Fibroblast of the aortic adventitia (primary cell): ENCODE measurements at places on chromosomes 6 and 20.
A peak's percentile ranks its signal among the peaks of the same experiment; 100 is the strongest.

- peak; percentile 35 for DNase-seq
Observed at GRCh38 chr20:48880981-48881657, 40.4 kb upstream of the ARFGEF2 start.

DNA sequence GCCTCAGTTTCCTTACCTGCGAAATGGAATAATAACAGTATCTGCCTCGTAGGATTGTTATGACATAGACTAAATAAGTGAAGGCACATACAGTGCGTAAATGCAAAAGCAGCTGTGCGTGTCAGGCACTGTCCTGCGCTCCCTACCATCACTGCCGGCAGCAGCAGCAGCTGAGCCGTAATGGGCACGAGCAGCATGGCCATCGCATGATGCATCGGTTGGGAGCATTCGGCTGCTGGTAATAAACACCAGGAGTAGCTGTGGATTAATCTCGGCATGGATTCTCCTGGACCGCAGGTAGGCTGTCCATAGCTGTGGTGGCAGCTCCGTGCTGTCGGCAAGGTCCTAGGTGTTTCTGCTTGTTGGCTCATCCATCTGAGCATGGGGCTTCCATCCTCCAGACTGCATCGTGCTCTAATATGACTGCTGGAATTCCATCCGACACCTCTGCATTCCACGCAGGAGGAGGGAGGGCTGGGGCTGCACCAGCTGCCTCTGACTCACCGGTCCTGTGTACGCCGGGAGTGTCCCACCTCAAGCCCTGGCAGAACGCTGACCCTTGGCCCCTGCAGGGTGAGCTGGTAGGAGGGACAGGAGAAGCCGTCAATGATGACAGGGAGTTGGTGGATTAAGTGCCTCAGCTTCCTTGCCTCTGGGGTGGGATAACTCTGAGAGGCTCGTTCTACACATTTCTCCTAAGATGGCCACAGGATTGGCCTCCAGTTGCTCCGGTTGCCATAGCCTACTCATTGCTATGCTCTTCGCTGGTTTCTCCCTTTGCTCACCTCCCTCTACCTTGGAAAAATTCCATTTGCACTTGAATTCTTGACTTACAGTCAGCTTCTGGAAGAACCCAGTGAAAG is 100.9 kb upstream of the PMEPA1 start:
- DNase-seq: no peak

GRCh38 chr6:73471686-73472290 is 10.3 kb downstream of the MTO1 start:
- no peak for DNase-seq

DNA sequence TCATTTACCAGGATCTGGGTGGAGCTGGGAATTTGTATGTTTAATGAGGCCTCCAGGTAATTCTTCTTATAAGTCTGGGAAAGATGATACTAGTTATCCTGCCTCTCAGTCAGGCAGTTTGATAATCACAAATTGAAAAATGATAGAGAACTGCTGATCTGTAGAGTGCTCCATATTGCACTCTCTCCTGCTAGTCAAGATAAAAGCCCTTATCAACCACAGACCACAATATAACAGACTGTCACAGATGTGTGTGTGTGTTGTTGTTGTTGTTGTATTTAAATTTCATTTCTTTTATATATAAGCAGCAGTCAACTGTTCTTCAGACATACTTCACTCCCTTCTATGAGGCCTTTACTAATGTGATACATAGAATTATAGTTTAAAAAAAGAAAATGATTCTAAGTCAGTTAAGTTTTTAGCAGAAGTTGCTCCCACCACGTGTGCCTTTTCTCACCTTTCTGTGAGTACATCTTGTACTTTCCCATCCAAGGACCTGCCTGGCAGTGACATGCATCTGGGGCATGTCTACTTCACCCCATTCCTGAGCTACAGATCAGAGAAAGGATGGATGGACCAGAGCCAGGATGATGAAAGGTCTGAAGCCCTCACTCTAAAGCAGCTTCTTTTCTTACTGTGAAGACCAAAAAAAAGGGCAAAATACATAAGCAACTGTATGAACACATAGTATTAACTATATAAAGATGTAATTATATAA is 29.8 kb downstream of the TENT5A start:
- DNase-seq: no peak

- DNase-seq: peak; percentile 52
Observed at GRCh38 chr6:11754625-11755271, 23.9 kb downstream of the ADTRP start.

DNA sequence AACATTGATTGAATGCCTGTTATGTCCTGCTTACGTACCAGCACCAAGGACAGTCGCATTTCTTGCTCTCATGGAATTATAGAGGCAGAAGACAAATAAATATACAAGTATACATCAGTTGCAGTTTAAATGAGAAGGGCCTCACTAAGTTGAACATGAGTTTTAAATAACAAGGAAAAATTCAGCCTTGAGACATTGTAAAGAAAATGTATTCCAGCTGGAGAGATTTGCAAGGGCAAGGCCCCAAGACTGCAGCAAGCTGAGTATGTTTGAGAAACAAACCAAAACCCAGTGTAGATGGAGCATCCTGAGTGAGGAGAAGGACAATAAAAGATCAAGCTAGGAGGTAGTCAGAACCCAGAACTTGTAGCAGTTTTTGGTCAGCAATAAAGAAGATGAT is 123.2 kb upstream of the BMP5 start:
- DNase-seq: no peak

DNA sequence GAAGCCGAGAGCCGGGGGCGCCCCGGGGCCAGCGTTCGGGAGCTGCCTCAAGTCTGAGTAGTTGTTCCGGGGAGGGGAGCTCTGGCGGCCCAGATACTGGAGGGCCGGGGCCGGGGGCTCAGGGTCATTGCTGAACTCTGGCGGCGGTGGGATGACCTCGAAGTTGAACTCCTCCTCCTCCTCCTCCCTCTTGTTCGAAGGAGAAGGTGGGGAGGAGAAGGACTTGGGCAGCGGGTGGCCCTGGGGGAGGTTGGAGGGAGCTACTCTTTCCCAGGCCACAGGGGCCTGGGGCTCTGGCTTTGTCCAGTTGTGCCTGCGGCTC is 37.7 kb downstream of the C6orf132 start:
- DNase-seq: no peak

- no peak for DNase-seq
Observed at GRCh38 chr6:83770910-83771309, 62.0 kb upstream of the SNAP91 start.

GRCh38 chr6:35164277-35164676 is 23.1 kb upstream of the TCP11 start:
- no peak for DNase-seq

- DNase-seq: peak; percentile 29
Observed at GRCh38 chr20:37511610-37512275, 9.3 kb upstream of the NNAT start.

GRCh38 chr20:43043887-43044286 is 145.8 kb downstream of the PTPRT start:
- no peak for DNase-seq

GRCh38 chr20:25741088-25741487 is 44.4 kb upstream of the ZNF337 start:
- no peak for DNase-seq

DNA sequence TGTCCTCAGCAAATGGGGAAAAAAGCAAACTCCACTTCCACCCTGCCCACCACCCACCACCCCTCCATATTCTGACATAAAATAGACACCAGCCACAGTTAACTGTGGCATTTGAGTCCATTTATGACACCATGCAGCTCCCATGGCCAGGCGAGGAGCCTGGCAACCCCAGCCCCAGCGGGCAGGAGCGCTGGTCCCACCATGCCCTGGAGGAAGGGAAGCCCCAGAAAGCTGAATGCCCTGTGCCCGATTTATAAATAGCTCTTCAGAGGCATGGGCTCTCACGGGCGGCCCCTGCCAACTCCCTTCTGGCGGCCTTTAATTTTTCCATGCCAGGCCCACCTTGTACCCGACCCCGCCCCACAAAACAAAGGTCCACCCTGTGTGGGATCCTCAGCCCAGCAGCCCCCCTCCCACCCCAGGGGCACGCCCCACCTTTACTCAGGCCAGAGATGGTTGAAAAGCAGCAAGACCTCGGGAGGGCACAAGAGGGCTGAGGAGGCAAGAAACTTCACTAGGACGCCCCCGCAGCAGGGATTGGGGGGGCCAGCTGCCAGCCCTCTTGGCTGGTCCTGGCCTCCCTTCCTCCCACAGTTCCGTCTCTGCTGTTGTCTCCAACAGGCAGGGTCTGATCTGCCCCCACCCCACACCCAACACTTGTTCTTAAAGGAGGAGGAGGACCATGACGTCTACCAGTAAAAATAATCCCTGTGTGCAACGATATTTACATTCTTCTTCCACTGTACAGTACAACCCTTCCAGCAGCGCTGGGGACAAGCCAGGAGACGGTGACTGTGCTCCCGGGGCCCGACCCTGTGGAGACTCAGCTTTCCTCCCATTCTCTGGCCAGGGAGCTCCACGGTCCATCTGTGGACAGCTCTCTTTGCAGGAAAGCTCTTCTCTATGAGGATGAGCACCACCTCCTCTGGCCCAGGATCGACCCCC is 115.6 kb upstream of the CDYL start:
- no peak for DNase-seq

- no peak for DNase-seq
Observed at GRCh38 chr20:20709887-20710286, 2.6 kb downstream of the RALGAPA2 start.

DNA sequence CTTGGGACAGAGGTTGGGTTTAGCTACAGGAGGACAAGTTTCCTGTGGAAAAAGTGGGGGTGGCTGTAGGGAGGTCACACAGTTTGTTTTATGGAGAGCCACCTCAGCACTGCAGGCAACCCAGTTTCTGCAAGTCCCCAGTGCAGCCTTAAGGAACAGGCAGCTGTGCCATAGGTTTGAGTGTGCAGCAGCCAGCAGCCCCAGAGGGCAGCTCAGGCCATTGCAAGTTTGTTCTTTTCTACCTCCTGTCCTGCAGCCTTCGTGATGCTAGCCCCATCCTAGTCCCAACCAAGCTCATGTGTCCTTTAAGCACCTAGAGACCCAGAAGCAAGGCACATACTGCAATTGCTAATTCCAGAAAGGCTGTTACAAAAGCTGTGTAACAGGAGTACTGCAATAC is 58.8 kb downstream of the ZBTB9 start:
- DNase-seq: no peak

GRCh38 chr6:99219788-99220187 is 129.7 kb downstream of the FAXC start:
- no peak for DNase-seq

DNA sequence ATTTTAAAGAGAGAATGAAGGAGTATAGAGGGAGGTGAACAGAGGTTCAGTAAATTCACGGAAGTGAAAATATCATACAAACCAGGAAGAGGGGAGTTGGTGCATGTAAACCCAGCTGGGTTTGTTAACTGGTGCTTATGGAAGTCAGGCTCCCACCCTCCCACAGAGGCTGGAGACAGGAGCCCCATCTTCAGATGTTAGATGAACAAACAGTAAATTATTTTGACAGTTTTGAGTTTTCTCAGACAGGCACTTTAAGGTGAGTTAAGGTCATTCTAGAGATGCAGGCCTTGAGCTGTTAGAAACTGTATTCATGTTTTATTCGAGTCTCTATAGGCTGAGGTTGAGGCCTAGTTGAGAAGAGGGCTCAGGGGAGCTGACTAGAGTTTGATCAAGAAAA is 41.8 kb upstream of the FUCA2 start:
- no peak for DNase-seq

DNA sequence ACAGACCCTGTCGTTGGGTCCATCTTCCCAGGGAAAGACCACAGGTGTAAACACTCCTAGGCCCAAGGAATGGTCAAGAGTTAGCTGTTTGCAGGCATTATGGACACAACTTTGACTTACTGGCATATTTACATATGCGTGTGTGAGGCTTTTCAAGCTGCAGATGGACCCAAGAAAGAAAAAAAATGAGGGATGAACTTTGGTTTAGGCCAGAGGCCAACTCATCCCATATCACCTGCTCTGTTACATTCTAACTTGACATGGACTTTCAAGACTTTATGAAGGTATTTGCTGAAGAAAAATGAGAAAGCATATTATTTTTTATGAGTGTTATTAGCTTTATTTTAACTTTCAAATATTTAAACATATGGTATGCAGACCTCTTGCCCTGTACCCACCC is 6.9 kb downstream of the COL19A1 start:
- no peak for DNase-seq

GRCh38 chr6:48141975-48142374 is 31.0 kb upstream of the PTCHD4 start:
- DNase-seq: no peak

DNA sequence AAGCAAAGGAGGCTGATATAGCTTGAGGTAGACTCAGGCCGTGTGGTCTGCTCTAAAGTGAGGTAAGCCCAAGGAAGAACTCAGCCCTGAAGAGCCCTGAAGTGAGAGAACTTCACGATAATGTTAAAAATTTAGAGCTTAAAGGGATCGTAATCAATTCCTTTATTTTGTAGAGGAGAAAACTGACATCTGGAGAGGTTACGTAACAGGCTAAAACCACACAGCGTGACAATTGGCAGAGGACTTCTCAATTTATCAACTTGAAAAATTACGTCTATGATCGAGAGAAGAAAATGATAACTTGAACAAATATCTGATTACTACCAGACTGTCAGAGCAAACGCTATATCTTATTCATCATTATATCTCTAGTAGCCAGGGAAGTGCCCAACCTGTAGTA is 121.8 kb upstream of the FOXO3 start:
- peak; percentile 52 for DNase-seq

GRCh38 chr6:168826726-168827585 is 386.0 kb downstream of the SMOC2 start:
- DNase-seq: peak; percentile 38

DNA sequence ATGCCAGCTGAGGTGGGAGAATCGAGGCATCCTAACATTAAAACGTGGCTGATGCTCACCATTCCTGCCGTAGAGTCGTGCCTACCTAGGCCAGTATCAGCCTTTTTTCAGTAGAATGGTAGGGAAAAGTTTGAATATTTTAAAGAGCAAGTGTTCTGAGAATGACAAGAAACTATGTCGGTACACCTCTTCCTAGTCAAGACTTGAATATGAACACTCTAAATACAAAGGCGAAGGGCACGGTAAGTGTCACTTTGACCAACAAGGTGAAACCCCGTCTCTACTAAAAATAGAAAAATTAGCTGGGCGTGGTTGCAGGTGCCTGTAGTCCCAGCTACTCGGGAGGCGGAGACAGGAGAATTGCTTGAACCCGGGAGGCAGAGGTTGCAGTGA is 1.0 kb downstream of the GINM1 start:
- DNase-seq: no peak

GRCh38 chr6:147834084-147834776 is 325.7 kb downstream of the SAMD5 start:
- no peak for DNase-seq

DNA sequence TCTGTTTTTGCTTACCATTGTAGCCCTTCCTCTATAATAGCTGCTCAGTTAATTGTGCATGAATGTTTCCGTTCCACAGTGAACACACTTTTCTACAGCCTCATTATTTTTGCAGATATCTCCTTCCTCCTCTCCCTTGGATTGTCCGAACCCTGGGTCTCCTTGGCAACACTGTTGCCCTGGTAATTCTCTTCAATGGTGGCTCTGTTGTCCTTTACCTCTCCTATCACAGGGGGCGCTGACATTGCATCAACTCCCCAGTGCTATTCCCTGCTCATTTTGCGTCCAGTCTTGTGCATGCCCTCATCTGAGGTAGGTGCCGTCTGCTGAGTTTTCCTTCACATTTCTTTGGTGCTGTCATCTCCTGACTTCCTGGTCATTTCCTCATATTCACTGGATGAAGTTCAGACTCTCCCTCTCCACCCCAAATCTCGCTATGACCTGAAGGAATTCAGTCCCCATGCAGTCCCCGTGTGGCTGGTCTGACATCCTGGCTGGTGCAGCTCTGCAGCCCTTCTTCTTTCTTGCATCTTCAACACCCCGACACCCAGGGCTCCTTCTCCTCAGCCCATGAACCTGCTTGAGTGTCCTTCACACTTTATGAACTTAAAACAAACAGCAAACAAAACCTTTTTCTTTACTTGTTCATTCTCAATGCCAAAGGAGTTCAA is 21.1 kb downstream of the PHACTR2 start:
- DNase-seq: no peak

- DNase-seq: peak; percentile 69
Observed at GRCh38 chr6:101824551-101825345, 431.2 kb downstream of the GRIK2 start.
